SK-N-SH (cell line): ENCODE measurements at places on chromosomes 12 and 14.

DNA sequence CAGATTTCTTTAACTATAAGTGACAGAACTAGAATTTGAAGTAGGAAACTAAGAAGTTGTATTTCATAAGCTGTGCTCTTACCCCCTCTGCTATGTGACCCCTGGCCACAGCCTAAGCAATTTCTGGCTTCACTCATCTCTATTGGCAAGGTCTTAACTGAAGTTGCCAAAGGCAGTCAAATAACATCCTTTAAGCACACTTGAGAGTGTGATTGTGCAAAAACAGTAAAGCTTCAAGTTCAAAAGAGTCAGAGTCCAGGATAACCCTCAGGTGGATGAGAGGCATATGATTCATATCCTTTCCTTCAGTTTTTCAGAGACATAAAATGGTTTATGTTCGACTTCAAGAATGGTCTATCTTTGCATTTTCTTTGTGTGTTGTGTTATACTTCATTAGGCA, 45.2 kb downstream of the GRIP1 start:
- no peak for DNase-seq

DNA sequence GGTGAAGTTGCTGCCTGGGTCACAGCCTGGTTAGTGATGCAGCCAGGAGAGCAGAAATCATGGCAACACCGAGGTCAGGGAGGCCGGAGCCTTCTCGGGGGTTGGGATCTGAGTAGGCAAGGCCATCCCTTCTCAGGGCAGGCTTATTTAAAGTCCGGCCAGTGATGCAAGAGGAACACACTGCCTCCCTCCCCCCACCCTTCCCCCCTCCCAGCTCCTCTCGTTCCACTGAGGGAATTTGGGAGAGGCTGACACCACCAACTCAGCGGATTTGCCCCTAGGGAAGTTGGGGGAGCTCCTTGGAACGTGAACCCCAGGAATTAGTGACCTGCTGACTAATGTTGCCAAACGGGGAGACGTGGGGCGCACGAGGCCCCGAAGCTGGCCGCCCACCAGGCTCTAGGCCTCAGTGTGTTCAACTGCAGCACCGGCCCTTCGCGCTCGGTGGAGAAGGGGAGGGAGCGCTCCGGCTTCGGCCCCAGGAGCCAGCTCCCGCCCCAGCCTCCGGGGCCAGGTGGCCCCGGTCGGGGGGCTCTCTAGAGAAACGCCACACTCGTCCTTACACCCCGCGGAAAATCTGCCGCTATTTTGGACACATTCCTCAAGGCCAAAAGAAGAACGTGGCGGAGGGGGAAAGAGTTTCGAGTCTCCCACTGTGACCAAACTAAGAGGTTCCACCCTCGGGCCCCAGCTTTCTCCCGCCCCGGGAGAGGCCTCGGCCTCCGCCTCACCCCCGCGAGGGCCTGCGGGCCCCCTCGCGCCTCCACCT, 1.6 kb downstream of the CTDSP2 start:
- DNase-seq = peak; percentile 60

DNA sequence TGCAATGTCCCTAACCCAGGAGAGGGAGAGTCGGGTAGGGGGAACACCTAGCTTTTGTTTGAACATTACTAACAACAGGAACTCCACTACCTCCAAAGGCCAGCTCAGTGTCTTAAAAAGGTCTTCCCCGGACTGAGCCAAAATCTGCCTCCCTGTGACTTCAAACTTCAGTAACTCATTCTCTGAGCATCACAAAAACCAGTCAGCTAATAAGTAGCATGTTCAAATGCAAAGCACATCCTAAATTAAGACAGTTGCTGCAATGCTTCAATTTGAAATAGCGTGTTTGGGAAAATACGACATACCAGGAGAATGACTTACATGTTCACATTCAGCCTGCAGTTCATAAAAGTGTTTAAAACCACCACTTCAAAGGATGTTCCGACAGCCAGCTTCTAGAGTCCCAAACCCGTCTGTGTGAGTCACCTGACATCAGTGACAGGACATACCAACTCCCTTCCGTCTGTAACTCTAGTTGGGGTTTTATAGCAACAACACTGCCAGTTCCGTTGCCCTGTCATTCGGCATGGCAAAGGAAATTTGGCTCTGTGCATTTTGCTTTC, 13.0 kb downstream of the ZFP36L1 start:
- no peak for DNase-seq

DNA sequence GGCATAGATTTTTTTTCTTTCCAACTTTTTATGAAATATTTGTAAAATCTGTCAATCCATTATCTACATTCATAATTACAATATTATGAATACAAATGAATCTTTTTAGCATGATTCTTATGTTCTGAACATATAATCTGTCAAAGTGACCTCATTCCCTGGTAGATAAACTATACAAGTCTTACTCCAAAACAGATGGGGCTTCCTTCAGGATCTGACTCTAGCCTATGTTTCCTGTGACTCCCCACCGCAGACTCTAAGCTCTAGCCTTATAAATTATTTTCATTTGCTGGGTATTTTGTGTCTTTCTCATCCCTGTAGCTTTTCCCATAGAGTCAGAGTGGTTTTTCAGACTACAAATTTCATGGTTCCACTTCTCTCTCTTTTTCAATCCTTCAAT, 202.1 kb upstream of the KITLG start:
- no peak for DNase-seq

GRCh38 chr14:96198430-96199130, 6.1 kb upstream of the BDKRB2 start:
- no peak for DNase-seq
